ENCODE measurements at places on chromosomes 6 and 20.

DNA sequence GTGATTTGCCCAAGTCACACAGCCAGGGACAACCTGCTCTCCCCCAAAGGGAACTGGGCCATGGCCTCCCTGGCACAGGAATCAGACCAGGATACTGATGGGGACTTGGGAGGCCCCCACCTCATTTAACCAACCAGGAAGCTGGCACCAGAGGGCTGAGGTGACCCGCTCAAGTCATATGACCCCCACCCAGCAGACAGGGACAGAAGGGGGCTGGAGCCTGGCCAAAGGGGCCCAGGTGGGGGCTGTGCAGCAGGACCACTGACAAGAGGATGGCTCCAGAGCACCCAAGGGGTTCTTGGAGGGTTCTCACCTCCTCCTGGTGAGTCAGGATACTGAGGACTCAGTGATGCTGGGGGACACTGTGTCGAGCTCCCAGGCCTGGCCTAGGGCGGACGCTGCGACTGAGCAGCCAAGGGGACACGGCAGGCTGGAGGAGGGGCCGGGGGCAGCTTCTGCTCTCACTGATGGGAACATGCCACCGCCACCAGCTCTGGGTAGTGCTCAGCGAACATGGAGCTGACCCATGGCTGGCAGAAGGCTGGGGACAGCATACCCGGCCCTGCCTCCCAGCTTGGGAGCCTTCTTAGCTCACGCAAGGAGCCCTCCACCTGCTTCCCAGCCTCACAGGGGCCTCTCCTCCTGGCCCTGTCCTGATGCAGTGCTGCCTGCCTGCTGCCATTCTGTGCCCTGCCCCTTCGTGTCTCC is 1.2 kb downstream of the CST7 start:
- DNase-seq: no peak

DNA sequence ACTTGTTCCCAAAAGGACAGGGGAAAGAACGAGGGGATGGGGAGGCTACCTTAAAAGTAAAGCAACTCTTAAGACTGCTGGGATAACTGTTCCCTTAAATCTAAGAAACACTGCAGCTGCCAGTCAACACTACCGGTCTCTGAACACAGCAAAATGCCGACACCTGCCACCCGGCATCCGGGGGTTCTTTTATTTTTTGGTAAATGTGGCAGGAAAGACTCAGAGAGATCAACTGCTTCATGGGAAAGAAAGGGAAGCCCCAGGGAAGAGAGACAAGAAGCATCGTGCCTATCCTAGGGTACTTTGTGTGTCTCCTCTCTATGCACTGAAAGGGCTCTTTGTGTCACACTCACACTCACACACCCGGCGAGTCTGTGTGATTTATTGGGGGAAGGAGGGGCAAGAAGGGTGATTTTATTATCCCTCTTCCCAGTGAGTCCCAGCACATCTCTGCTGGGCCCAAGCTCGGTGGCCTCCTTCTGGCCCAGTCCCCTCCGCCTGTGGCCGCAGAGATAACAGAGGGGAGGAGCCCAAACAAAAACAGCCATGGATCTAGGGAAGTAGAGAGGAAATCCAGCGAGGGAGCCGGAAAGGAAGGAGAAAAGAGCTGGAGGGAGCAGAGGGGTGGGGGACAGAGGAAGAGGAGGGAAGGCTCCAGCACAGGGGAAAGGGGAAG is 1.4 kb downstream of the FYN start:
- no peak for DNase-seq

DNA sequence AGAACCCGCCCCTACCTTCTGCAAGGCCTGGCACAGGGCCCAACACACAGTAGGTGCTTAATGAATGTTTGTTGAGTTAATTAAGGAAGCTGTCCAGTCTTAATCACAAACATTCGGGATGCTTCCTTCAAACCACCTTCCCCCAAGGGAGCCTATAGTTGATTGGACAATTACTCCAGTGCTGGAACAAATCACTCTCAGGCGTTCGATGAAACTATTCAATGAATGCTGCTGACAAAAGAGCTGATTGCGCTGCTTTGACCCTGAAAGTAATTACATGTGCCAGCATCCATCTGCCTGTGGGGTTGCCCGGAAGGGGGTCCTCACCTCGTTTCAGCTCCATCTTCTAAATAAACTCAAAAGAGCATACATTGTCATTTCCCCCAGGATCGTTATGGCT is 112.0 kb upstream of the SRSF6 start:
- DNase-seq: no peak

GRCh38 chr6:168637834-168638233 is 196.8 kb downstream of the SMOC2 start:
- DNase-seq: no peak

- no peak for DNase-seq
Measured at GRCh38 chr6:22102671-22103070, 194.2 kb downstream of the PRL start.

GRCh38 chr6:3762359-3762758 is 10.8 kb upstream of the PXDC1 start:
- DNase-seq: no peak

DNA sequence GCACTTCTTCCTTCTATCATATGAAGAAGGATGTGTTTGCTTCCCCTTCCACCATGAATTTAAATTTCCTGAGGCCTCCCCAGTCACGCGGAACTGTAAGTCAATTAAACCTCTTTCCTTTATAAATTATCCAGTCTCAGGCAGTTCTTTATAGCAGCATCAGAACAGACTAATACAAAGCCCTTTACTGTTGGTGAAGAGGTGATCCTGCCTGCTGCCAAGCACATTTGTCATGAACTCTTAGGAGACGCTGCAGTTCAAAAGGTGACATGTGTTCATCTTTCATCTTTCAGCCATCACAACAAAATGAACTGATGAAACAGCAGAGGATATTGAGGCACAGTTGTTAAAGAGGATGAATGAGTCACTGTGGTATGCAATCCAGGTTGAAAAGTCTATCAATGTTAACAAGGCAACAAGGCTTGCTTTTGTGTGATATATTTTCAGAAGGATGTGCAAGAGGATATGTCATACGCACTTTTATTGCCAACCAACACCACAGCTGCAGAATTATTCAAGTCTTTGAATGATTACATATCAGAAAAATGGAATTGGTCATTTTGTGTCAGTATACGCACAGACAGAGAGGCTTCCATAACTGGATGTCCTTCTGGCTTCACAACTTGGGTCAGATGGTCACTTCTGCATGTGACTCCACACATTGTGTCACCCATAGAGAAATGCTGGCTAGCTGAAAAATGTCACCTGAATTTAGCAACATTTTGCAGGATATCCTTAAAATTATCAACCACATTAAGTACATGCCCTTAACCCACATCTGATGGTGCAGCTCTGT is 52.4 kb upstream of the PLN start:
- DNase-seq: no peak

DNA sequence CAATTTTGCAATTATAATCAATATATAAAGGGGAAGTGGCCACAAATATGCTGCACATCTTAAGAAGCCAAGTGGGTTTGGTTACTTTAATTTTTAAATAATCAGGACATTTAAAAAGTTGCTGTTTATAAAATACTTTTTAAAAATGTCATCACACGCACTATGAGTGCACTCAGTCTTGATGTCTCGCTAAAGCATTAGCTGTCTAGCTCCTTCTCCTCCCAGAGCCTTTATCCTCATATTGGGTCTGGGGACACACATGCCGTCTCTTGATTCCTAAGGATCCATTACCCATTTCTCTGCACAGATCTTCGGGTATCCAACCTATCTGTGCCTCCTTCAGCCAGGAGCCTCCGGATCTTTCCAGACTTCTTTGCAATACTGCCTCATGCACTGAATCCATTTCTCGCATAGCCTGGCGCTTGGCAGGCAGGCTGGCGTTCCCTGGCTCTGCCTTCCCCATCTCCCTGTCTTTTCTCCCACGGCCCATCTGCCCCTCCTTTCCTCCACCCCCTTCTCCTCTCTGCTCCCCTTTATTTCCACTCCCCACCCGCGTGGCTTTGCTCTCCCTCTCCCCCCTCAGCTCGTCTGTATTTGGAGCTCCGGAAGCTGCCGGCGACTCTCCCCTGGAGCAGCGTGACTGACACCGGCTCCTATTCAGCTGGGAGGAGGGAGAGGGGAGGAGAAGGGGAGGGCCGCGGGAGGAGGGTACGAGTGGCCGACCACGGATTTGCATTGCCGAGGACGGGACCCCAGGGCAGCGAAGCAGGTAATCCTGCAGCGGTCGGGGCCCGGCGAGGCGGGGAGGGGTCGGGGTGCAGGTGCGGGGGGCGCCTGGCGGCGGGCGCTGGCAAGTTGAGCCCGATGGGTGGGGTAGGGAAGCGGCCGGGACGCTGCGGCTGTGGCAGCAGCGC is at the start of gene CAP2:
Gene CAP2 (plus strand): TSS at position 618 of the 914 bp plus-strand sequence. CDS start 27,961 bp downstream, outside the sequence.
- no peak for DNase-seq

DNA sequence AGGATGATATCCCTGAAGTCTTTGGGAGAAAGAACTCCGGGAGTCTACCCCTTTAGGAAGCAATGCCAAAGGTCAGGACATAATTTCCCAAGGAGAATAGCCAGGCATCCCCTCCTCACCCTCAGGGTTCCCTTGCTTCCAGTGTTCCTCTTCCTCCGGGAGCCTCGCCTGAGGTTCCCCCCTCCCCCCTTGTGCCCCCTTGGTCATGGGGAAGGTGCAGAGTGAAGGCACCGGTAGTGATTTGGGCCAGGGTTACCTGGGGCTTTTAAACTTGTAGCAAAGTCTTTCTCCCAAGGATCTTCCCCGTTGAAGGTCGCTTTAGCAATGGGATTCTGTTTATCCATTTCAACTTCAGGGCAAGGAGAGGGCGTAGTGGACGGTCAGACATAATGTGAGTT is 1.2 kb downstream of the ISM1 start:
- no peak for DNase-seq

DNA sequence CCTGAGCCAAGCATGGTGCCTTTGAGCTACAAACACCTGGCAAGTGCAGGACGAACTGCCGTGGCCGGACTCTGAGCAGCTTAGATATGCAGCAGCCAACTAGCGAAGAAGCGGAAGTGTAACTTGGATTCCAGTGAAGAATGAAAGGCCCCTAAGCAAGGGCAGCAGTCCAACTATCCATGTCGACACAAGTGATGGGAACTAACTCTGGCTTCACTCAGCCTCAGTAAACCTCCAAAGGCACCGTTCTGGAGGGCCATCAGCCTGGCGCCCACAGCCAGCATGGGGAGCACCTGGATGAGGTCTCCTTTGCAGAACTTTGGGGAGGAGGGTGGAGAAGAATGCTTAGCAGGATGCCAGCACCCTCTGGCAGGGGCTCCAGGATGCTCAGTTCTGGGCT is 78.4 kb upstream of the MLN start:
- DNase-seq: no peak

DNA sequence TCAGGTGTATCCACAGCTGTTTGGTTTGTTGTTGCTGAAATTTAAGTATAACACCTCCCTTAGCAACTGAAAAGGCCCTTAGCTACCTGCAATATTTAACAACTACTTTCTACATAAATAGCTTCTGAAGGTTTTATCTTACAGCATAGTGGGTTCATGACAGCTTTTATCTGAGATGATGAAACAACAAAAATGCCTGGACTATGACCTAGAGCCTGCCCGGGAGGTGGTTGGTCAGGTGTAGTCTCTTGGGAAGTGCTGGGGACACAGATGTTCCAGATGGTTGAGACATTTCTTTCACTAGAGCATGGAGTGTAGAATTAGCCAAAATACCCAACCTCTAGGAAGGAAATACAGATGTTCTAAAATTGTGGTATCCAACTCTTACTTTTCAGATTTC is 705.4 kb downstream of the MAFB start:
- no peak for DNase-seq

- no peak for DNase-seq
Measured at GRCh38 chr20:18400460-18400859, 66.4 kb downstream of the DZANK1 start.

- DNase-seq: no peak
Measured at GRCh38 chr6:107386340-107386739, 73.0 kb downstream of the PDSS2 start.

DNA sequence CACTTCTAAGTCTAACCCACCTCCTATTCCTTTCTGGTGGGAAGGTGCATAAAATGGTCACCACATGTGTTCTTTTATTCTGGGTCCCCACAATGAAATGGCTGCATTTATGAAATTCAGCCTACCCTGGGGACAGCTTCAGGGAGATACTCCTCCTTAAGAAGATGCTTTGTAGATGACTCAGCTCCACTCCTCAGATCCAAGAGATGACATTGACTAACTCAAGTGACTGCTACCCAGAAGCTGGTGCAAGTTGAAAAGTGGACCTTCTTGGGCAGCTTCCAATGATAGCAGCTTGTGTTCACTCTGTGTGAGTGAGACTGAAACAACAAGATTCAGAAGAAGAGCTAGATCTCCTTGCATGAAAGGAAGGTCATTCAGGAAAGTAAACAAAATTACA is 113.4 kb downstream of the SCP2D1 start:
- DNase-seq: no peak

DNA sequence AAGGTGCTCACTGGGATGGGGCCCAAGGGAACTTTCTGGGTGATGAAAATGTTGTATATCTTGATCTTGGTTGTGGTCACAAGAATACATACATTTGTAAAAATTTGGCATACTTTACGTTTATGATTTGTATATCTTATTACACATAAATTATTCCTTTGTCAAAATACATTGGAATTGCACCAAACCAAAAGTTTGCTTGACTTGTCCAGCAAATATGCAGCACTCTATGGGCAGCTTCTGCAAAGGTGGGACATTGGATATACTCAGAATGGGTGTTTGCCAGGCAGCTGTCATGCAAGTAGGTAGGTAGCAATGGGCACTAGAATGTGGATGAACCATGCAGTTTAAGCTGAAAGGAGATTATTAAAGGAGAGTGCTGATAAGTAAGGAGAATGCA is 78.0 kb downstream of the LAMP5 start:
- no peak for DNase-seq

DNA sequence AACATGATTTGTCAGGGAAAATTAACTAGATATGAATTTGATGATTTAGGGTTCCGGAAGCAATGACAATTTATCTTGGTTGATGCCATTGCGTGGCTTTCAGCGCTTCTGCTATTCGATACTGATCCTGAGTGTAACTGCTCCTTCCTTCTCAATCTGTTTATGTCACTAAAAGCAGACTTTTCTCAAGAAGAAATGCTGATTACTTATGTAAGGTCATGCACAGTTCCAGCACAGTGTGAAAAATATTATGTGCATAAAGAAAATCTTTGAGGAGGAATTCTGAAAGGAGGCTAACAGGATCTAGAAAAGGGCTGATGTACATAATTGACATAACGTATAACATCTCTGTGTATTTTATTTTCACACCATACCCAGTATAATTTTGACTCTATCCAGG is 336.6 kb downstream of the PACRG start:
- no peak for DNase-seq

DNA sequence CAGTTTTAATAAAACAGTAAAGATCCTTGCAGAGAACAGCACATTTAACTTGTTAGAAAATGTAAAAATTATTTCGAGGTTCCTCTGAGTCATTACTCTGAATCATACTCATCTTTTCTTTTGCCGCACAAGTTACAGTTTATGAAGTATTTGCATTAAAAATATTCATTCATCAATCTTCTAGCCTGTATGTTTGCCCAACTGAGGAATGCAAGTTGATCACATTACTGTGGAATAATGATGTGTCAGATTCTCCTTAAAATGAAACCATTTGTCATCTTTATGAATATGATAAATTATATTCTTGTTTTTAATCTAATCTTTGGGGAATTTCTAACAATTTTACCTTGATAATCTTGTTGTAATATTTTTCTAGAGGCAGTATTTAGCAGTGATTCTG is 340.4 kb upstream of the OPRM1 start:
- no peak for DNase-seq
